Smooth muscle cell of bladder (primary cell): ENCODE measurements at places on chromosomes 13 and 19. TPM values are rescaled to one million over a fixed set of nuclear protein-coding genes. Genes with fewer than 3 reads are reported as not detected.

The CD70 gene
- not detected in 2 replicates for total RNA-seq

The ZNF835 gene
- 0.18 and 0.28 TPM in 2 replicates for total RNA-seq

The C13orf46 gene
- 0.28 TPM in 2 replicates for total RNA-seq

The NALCN gene
- 5.1 and 11.6 TPM in 2 replicates for total RNA-seq

The HNRNPUL1 gene
- 44.2 and 54.2 TPM in 2 replicates for total RNA-seq

The OR7A17 gene
- total RNA-seq: not detected in 2 replicates

The NLRP9 gene
- total RNA-seq: not detected in 2 replicates
